ENCODE measurements at places on chromosomes 16 and 17.

DNA sequence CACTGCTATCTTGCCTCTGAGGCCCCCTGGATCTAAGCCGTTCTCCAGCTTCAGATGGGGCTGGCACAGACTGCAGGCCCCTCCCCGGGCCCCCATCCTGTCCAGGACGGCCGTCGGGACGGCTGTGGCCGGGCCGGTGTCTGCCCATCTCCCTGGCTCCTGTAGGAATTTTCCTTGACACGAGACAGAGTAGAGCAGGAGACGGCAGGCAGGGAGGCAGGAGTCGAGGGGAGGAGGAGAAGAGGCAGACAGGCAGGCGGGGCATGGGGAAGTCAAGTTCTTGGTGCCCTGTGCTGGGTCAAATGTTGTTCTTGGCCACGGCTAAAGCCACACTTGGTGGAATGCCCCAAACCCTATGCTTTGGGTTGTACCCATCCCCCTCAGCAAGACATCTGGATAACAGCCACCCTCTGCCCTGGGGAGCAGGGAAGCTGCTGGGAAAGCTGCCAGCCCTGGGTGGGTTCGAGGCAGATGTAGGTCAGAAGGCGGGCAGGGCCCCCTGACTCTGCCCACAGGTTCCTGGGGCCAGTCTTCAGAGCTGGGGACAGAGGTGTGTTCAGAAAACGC lies 4.0 kb downstream of the C1QTNF1 start:
- no peak for DNase-seq

DNA sequence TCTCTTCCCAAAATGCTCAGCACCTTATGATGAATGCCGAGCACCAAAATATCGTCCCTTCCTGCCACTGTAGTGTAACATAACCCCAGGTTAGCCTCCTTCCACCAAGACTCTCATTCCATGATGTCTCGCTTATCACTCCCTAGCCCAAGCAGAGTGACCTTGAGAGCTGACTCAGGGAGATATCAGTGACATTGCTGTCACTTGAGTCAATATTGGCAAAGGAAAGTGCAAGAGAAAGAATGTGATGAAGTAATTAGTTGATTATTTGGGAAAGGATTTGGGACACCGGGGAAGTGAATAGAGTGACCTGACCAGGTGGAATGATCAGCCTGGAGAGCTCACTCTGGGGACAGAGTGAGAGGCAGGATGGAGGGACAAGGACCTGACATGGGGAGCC lies 2.6 kb upstream of the ANKFN1 start:
- DNase-seq, result no peak

GRCh38 chr17:61723914-61724313 lies 132.9 kb upstream of the NACA2 start:
- DNase-seq, result no peak

GRCh38 chr17:65727246-65727645 lies 165.8 kb upstream of the AXIN2 start:
- no peak for DNase-seq

DNA sequence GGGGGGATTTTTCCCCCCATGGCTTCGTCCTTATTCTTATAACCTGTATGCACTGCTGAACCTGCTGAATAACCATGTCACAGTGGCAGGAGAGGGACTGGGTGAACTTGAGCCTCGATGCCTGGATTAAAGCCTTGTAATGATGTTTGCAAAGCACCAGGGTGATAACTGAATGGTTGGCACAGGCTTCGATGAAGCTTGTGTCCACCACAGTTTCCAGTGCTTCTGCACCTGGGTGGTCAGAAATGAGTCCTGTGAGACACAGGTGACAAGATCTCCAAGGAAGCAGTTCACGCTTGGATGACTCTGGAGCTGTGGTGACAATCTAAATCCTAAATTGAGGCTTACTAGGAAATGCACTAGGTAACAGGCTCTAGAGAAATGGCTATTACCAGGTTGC lies 729.3 kb downstream of the MAF start:
- no peak for DNase-seq

GRCh38 chr16:84098939-84099338 lies 17.8 kb downstream of the MBTPS1 start:
- no peak for DNase-seq

DNA sequence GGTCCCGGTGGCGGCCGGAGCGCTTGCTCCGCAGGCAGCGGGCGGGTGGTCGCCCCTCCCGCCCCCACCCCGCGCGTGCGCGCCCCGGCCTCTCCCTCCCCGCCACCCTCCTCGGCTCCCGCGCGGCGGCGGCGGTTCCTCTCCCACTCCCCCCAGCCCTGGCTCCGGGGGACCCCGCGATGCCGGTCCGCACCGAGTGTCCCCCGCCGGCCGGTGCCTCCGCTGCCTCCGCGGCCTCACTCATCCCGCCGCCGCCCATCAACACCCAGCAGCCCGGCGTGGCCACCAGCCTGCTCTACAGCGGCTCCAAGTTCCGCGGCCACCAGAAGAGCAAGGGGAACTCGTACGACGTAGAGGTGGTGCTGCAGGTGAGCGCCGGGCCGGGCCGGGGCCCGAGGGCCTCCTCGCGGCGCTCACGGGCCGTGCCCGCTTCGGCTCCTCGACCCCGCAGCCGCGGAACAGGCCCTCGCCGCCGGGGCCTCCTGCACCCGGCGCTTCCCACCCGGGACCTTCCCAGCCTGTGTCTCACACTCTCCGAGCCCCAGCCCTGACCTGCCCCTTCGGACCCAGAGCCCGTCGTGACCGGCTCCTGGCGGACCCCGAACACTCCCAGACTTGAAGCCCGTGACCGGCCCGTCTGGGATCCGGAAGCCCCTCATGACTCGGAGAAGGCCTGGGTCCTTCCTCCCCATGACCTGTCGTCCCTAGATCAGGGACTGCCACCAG lies 490 bp downstream of the GID4 start:
- peak; percentile 74 for DNase-seq

- peak; percentile 87 for DNase-seq
Observed at GRCh38 chr17:31487648-31488263, 96.3 kb downstream of the RAB11FIP4 start.

DNA sequence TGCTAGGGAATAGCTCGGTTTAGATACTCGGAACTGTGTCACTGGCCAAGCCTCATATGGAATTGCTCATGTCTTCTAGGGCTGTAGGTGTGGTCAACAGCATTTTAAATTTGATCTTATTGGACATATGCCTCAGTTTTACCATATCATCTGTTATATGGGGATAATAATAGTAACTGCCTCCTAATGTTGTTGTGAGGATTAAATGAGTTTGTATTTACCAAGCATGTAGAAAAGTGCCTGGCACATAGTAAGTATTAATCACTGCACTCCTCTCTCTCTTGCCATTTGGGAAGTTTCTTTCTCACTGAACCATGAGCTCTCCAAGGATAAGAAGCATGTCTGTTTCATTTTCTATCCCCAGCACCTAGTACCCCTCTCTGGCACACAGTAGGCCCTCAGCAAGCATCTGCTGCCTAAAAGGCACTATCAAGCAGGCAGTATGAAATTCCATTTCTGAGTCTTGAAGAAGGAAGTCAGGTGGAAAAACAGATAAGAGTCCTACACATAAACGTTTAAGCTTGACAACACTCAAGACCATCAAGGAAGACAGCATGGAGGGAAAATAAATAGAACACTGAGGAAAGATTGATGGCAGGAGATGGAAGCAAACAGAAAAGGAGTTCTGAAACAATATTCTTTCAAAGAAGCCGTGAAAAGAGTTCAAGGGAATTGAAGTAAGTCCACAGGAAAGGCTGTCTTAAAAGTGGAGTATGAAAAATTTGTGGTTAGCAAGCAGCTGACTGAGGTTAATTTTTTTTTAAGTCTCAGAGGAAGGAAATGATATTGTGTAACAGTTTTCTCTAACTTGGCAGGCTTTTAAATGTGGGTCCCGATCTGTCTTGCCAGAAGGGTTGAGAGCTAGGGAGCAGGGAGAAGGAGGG lies 2.2 kb upstream of the ATP6V0A1 start:
- peak; percentile 65 for DNase-seq

- DNase-seq, result no peak
Observed at GRCh38 chr16:75225092-75225491, 6.3 kb downstream of the CTRB1 start.

GRCh38 chr16:24288516-24288915 lies 32.4 kb downstream of the CACNG3 start:
- DNase-seq, result no peak

DNA sequence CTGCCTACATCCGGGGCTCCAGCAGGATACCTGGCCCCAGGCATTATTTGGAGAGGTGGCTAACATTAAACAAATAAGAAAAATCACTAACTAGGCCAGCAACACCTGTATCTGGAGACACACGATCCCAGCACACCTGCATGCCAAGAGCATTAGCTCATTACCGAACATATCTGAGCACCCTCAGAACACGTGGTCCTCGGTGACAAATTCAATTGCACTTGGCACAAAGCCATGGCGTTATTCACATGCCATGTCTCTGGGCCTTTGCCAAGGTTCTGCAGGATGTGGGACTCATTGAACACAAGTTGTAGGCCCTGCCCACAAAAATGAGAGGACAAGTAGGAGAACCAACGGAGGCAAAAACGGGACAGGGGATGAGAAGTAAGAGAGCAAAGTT lies 552.3 kb downstream of the TOX3 start:
- DNase-seq, result no peak

GRCh38 chr17:14044702-14045101 lies 24.6 kb upstream of the COX10 start:
- DNase-seq, result no peak

- DNase-seq, result no peak
Observed at GRCh38 chr16:87123356-87124001, 193.7 kb downstream of the C16orf95 start.

- no peak for DNase-seq
Observed at GRCh38 chr16:57818377-57819064, 16.2 kb upstream of the KIFC3 start.

DNA sequence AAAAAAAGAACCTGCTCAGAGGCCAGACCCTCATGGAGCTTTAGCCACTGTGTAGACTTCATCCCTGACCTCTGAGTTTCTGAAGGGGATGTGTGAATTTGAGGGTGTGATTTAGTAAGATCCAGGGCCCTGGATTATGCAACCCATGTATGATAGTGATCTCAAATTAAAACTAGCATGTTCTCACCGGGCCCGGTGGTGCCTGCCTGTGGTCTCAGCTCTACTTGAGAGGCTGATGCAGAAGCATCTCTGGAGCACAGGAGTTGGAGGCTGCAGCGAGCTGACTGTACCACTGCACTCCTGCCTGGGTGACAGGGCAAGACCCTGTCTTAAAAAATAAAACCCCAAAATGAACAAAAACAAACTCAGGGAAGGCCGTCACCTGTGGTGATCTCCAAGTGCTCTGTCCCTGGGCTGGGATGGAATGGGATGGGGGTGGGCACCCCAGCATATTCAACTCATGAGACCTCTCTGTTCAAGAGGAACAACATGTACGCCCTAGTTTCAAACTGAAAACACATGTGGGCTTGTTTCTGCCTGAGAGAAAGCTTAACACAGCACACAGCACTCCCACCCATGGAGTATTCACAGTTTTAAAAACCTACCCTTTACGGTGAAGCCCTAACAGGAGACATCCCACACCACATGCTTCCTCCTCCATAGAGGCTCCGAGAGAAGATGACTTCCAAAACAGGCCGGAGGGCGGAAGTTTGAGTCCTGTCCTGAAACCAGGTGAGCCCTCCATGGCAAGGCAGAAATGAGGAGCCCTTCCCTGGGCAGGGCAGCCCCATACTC lies 30.1 kb downstream of the GNPTG start:
- no peak for DNase-seq
